IPS DF 6.9 (cell line): ENCODE measurements at places on chromosomes 5 and 9.

DNA sequence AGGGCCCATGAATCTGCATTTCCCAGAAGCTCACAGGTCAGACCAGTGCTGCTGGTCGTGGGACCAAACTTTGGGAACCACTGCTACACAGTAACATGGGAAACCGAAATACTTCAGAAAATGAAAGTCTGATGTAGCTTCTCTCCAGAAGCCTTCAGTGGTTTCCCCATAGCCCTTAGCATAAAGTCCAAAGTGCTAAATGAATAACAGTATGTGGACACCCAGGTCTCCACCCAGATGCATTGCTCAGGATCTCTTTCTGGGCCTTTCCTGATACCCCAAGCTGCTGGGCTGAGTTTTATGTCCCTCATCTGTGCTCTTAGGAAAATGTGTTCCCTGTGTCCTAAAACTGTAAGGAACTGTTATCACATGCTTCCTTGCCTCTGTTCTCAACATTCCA lies 100.4 kb downstream of the NFIB start:
- peaks cover 1% of the 10 kb centered on the region; the same call in 1 of the 2 replicates for H3K4me1 ChIP-seq
- no peaks in the 10 kb centered on the region for H3K36me3 ChIP-seq
- no peak for DNase-seq
- H3K27me3 ChIP-seq = no peaks in the 10 kb centered on the region
- H3K27ac ChIP-seq = no peak overlapping the region
- H3K4me3 ChIP-seq = no peak overlapping the region

DNA sequence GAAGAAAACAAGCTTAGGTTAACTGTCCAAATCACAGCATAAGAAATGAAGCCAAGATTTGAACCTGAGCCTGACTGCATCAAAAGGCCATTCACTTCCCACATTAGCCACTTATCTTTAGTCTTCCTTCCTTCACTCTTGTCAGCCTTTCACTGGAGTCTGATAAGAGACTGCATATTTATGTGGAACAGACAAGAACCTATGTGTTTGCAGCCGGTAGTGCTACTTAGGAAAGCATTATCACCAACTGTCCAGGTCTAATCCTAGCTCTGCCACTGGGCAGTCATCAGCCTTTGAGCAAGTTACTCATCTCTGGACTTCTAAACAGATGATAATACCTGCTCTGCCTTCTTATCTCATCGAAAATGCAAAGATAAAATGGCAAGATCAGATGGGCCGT lies 12.1 kb upstream of the ATP6V0E1 start:
- H3K27ac ChIP-seq = no peak overlapping the region
- H3K4me1 ChIP-seq = no peaks in the 10 kb centered on the region
- H3K4me3 ChIP-seq = no peak overlapping the region

DNA sequence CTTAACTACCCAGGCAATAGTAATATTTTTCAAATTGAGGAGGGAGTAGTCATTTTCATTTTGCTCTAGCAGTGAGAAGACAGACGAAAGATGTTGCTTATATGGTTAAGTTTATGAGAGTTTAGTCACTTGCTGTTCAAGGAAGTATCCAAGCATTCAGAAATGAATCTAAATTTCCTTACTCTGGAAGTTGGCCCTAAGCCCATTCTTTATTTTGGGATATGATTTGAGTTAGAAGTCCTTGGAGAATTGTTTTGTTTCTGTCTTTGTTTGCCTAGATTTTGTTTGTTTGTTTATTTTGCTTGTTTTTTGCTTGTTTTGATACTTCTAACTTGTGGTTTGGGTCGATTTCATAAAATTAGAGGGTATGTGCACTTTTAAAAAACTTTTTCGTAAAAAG lies 146.4 kb upstream of the FGF10 start:
- H3K27ac ChIP-seq = no peak overlapping the region
- DNase-seq = no peak
- no peaks in the 10 kb centered on the region for H3K4me1 ChIP-seq
- H3K4me3 ChIP-seq = no peak overlapping the region
- no peaks in the 10 kb centered on the region for H3K27me3 ChIP-seq
- H3K36me3 ChIP-seq = no peaks in the 10 kb centered on the region

DNA sequence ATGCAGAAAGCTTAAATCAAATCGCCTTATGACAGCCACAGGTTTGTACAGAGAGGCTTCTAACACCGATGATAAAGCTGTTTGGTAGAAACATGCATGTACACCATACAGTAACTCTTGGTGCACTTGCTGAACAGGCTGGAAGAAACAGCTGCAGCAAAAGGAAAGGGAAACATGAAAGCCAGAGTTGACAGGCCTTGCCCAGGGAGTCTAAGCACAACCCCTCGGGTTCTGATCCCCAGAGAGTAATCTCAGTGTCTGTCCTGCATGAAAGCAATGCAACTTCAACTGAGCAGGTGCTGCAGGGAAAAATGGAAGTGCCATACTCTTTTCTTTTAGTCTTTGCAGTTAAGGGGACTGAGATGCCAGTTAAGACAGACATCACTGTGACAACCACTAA lies 419.9 kb downstream of the BNC2 start:
- no peaks in the 10 kb centered on the region for H3K36me3 ChIP-seq
- no peaks in the 10 kb centered on the region for H3K27me3 ChIP-seq
- no peak for DNase-seq
- H3K4me3 ChIP-seq = no peak overlapping the region
- H3K4me1 ChIP-seq = no peaks in the 10 kb centered on the region

GRCh38 chr5:62149879-62150278 lies 156.1 kb upstream of the KIF2A start:
- no peak overlapping the region for H3K27ac ChIP-seq
- H3K4me1 ChIP-seq = no peaks in the 10 kb centered on the region
- DNase-seq = no peak

GRCh38 chr9:20659474-20659967 lies 24.5 kb upstream of the FOCAD start:
- H3K27ac ChIP-seq = no peak overlapping the region
- no peak overlapping the region; the same call in 1 of the 2 replicates for H3K4me3 ChIP-seq
- H3K27me3 ChIP-seq = no peaks in the 10 kb centered on the region
- no peaks in the 10 kb centered on the region for H3K36me3 ChIP-seq
- no peak for DNase-seq

DNA sequence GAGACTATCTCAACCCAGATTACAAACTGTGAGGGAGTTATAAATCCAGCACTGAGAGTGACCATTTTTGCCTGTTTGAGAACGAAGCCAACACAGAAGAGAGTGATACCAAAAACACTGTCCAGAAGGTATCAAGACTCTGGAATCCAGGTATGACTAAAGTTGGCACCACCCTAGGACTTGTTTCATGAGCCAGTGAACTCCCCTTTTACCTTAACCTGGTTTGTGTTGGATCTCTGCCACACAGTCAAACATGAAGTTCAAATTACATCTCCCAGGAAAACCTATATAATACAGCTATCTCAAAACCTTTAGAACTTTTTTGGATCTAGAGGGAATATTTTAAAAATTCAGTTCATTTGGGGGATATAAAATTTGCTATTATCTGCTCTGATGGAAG lies 11.4 kb downstream of the ZBTB5 start:
- no peak overlapping the region for H3K27ac ChIP-seq
- no peaks in the 10 kb centered on the region for H3K4me1 ChIP-seq
- H3K4me3 ChIP-seq = no peak overlapping the region
- H3K27me3 ChIP-seq = no peaks in the 10 kb centered on the region
- no peaks in the 10 kb centered on the region; the same call in 1 of the 2 replicates for H3K36me3 ChIP-seq

DNA sequence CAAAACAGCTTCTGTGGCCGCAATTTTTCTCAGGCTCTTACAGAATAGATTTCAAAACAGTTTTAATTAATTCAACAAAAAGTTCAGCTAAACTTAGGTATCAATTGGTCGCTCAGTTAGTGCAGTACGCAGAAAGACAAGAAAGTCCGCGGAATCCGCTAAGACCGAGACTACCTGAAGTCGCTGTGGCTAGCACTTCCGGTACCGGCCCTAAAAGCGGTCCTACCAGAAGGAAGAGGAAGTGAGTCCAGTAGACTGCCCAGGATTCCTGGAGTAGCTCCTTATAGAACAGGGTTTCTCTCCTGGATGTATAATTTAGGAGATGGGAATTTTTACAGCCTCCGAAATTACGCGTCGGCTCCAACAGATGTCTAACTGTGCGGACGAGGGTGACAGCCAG lies 16.6 kb upstream of the PCDHB2 start:
- no peak overlapping the region for H3K27ac ChIP-seq
- no peak overlapping the region for H3K4me3 ChIP-seq
- no peaks in the 10 kb centered on the region for H3K36me3 ChIP-seq
- no peaks in the 10 kb centered on the region for H3K27me3 ChIP-seq
- DNase-seq = no peak

DNA sequence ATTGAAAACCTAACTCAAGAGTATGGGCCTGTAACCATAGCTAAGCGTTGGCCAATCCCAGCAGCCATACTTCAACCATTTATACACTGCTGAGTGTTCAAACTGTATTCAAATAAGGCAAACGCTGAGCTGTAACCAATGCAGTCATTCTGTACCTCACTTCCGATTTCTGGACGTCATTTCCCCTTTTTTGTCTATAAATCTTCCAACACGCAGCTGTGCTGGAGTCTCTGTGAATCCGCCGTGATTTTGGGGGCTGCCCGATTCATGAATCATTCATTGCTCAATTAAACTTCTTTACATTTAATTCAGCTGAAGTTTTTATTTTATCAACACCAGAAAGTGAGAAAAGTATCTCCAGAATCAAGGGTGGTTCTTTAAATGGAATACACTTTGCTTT lies 31.7 kb downstream of the MTX3 start:
- H3K27ac ChIP-seq = no peak overlapping the region
- H3K4me3 ChIP-seq = no peak overlapping the region
- H3K4me1 ChIP-seq = peaks cover 2% of the 10 kb centered on the region
- no peak for DNase-seq
